Activated T-cell treated with anti-CD3 and anti-CD28 coated beads, Interleukin-2, amount 50 U/mL, for 48 hours (primary cell): ENCODE measurements at places on chromosomes 2 and 18.

GRCh38 chr2:29000956-29001355, 19.9 kb downstream of the TOGARAM2 start:
- DNase-seq, result no peak

GRCh38 chr2:98555696-98556095, 52.6 kb downstream of the COA5 start:
- DNase-seq, result no peak

GRCh38 chr18:79545736-79546171, 133.8 kb upstream of the CTDP1 start:
- DNase-seq, result no peak

GRCh38 chr2:99520813-99521212, 31.0 kb upstream of the REV1 start:
- DNase-seq, result no peak

DNA sequence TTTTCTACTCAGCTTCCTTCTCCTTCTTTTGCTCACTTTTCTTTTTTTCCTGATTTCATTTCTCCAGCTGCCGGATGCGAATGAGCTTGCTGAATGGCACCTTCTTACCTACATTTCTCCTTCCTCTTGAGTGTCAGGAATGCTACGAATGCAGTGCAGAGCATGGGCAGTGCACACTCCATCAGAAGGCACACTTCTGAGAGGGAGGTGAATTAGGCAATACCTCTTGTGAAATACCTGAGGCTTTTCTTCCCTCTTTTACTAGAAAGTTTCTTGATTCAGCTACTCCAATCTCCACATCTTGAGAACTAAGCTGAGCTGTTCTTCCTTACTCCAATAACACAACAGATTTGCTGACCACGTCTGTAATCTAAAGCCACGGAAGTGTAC, 51.1 kb downstream of the PLEKHM3 start:
- no peak for DNase-seq

DNA sequence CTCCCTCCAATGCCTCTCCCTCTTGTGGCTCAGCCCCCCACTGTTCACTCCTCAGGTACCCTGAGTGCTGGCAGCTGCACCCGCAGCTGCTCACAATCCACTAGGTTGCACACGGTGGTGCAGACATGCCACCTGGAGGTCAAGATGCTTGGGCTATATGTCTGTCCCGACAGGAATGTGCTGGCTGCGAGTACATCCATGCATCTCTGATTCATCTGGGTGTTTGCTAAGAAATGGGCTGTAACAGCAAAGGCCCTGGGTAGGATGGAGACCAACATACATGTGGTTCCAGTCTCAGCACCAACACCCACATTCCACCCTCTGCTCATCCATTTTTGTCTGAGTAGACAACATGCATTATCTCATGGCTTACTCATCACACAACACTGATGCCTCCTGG, 31.3 kb downstream of the ANKMY1 start:
- no peak for DNase-seq

GRCh38 chr2:190186238-190186637, 123.7 kb upstream of the MSTN start:
- no peak for DNase-seq
